ENCODE measurements at places on chromosomes 3 and 15. TPM values are rescaled to one million over a fixed set of nuclear protein-coding genes. Genes with fewer than 3 reads are reported as not detected.

MYL3 gene
- 0.54 TPM for total RNA-seq

DZIP1L gene
- total RNA-seq = 6.6 TPM

GOLGA8O gene
- not detected for total RNA-seq

PARP3 gene
- total RNA-seq = 22.5 TPM

GHSR gene
- total RNA-seq = not detected

CHRNA3 gene
- 0.46 TPM for total RNA-seq

TM4SF4 gene
- not detected for total RNA-seq

ATP1B3 gene
- total RNA-seq = 38.3 TPM

ALPK3 gene
- total RNA-seq = 54.5 TPM

GATM gene
- 8.7 TPM for total RNA-seq

EPHB1 gene
- total RNA-seq = 10.8 TPM

KLHL40 gene
- not detected for total RNA-seq

SLC15A2 gene
- total RNA-seq = 0.63 TPM

PLCH1 gene
- 2.9 TPM for total RNA-seq

GOLGA8A gene
- 21.8 TPM for total RNA-seq

CHRNA7 gene
- 4.8 TPM for total RNA-seq

VIPR1 gene
- total RNA-seq = 3.7 TPM

SLC30A4 gene
- 4.2 TPM for total RNA-seq

GJD2 gene
- not detected for total RNA-seq

CGNL1 gene
- total RNA-seq = 2.8 TPM

TMEM212 gene
- total RNA-seq = not detected

ASB14 gene
- not detected for total RNA-seq

GXYLT2 gene
- 9.3 TPM for total RNA-seq

CYP1A2 gene
- total RNA-seq = not detected

LMAN1L gene
- total RNA-seq = not detected

DUT gene
- total RNA-seq = 75.4 TPM

THSD4 gene
- total RNA-seq = 19.6 TPM

ARNT2 gene
- 22.9 TPM for total RNA-seq

CLSTN2 gene
- 17.3 TPM for total RNA-seq

ISLR gene
- total RNA-seq = 0.48 TPM

GABRR3 gene
- not detected for total RNA-seq

DLEC1 gene
- not detected for total RNA-seq

TJP1 gene
- total RNA-seq = 148 TPM

KIF23 gene
- 8.6 TPM for total RNA-seq

SLC22A14 gene
- total RNA-seq = 0.58 TPM

FBXO40 gene
- total RNA-seq = under 0.01 TPM

KIF9 gene
- 14.5 TPM for total RNA-seq

POLQ gene
- 2.0 TPM for total RNA-seq

BCL2A1 gene
- total RNA-seq = not detected

SNTN gene
- not detected for total RNA-seq

SLC51B gene
- not detected for total RNA-seq

GAP43 gene
- 0.21 TPM for total RNA-seq

LINGO1 gene
- 1.2 TPM for total RNA-seq

RARRES1 gene
- total RNA-seq = 6.9 TPM

RNU5B-1 gene
- not detected for total RNA-seq

DLL4 gene
- 0.82 TPM for total RNA-seq

PAK6 gene
- 17.7 TPM for total RNA-seq

RTP3 gene
- total RNA-seq = not detected

SYNPR gene
- not detected for total RNA-seq

GPR87 gene
- 16.7 TPM for total RNA-seq

TLR9 gene
- total RNA-seq = not detected

AGTR1 gene
- not detected for total RNA-seq

SPATA12 gene
- total RNA-seq = 0.48 TPM

CLDN16 gene
- total RNA-seq = 12.0 TPM

GOLGA8Q gene
- total RNA-seq = 0.88 TPM

GOLGA8T gene
- 0.27 TPM for total RNA-seq

All from kidney epithelial cell (primary cell).